Neural crest cell (in vitro differentiated cells): ENCODE measurements at places on chromosomes 13 and 19.
A peak's percentile ranks its signal among the peaks of the same experiment; 100 is the strongest.

- H3K4me3 ChIP-seq, result no peak overlapping the region
- H3K4me1 ChIP-seq, result peaks cover 24% of the 10 kb centered on the region
- H3K27me3 ChIP-seq, result no peaks in the 10 kb centered on the region
- H3K27ac ChIP-seq, result no peak overlapping the region
- DNase-seq, result no peak
Observed at GRCh38 chr13:106173346-106173745, 362.1 kb downstream of the EFNB2 start.

GRCh38 chr19:5850743-5851293, 431 bp downstream of the FUT3 start:
- DNase-seq, result no peak
- H3K4me3 ChIP-seq, result no peak overlapping the region
- no peaks in the 10 kb centered on the region for H3K36me3 ChIP-seq
- H3K27ac ChIP-seq, result no peak overlapping the region

GRCh38 chr13:44565881-44566280, 10.2 kb downstream of the TSC22D1 start:
- H3K27ac ChIP-seq, result no peak overlapping the region
- DNase-seq, result no peak
- no peaks in the 10 kb centered on the region for H3K27me3 ChIP-seq
- H3K4me3 ChIP-seq, result no peak overlapping the region
- H3K4me1 ChIP-seq, result peaks cover 58% of the 10 kb centered on the region

- no peaks in the 10 kb centered on the region for H3K4me1 ChIP-seq
- no peak overlapping the region for H3K27ac ChIP-seq
- DNase-seq, result no peak
- H3K4me3 ChIP-seq, result no peak overlapping the region
- no peaks in the 10 kb centered on the region for H3K27me3 ChIP-seq
Observed at GRCh38 chr13:89845874-89846273, 1501.6 kb upstream of the MIR17HG start.

- no peak overlapping the region for H3K27ac ChIP-seq
- no peaks in the 10 kb centered on the region for H3K27me3 ChIP-seq
- no peaks in the 10 kb centered on the region for H3K4me1 ChIP-seq
- no peak overlapping the region for H3K4me3 ChIP-seq
- no peak for DNase-seq
- peaks cover 13% of the 10 kb centered on the region for H3K36me3 ChIP-seq
Observed at GRCh38 chr19:7132054-7132453, 62.6 kb downstream of the ZNF557 start.

DNA sequence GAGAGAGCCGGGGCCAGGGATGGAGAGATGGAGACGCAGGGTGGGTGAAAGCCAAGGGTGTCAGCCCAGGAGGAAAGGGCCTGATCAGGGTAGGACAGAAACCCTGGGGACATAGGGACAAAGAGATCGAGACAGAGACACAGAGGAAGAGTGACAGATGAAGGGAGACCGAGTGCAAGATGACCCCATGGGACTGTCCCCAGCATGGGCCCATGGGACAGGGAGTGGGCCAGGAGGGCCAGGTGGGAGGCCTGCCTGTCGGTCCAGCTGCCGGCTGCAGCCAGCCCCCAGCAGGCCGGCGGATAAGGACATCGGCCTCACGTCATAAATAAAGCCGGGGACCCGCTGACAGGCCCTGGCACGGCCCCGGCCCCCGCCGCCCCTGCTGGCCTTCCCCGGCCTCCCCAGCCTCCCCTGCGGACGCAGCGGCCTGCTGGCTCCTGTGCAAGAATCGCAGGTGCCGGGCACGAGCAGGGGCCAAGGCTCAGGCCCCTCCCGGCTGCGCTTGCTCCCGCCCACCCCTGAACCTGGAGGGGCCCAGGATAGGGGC, 6.3 kb downstream of the REX1BD start:
- peaks cover 49% of the 10 kb centered on the region for H3K27me3 ChIP-seq
- no peaks in the 10 kb centered on the region for H3K36me3 ChIP-seq
- H3K4me3 ChIP-seq, result peak overlapping the region; percentile 69
- H3K27ac ChIP-seq, result no peak overlapping the region
- DNase-seq, result no peak

GRCh38 chr13:38707460-38707859, 20.6 kb downstream of the FREM2 start:
- H3K27ac ChIP-seq, result no peak overlapping the region
- no peak overlapping the region for H3K4me3 ChIP-seq
- H3K36me3 ChIP-seq, result no peaks in the 10 kb centered on the region
- no peaks in the 10 kb centered on the region for H3K27me3 ChIP-seq

GRCh38 chr13:99374994-99375737, 68.0 kb upstream of the GPR183 start:
- H3K4me3 ChIP-seq, result no peak overlapping the region
- H3K27me3 ChIP-seq, result no peaks in the 10 kb centered on the region
- peaks cover 21% of the 10 kb centered on the region for H3K36me3 ChIP-seq
- no peak for DNase-seq
- H3K27ac ChIP-seq, result peak overlapping the region; percentile 17
- no peaks in the 10 kb centered on the region for H3K4me1 ChIP-seq

- no peak for DNase-seq
- peaks cover 29% of the 10 kb centered on the region for H3K36me3 ChIP-seq
- H3K4me3 ChIP-seq, result no peak overlapping the region
- no peak overlapping the region for H3K27ac ChIP-seq
- no peaks in the 10 kb centered on the region for H3K27me3 ChIP-seq
Observed at GRCh38 chr19:34459614-34460013, 21.9 kb upstream of the WTIP start.

DNA sequence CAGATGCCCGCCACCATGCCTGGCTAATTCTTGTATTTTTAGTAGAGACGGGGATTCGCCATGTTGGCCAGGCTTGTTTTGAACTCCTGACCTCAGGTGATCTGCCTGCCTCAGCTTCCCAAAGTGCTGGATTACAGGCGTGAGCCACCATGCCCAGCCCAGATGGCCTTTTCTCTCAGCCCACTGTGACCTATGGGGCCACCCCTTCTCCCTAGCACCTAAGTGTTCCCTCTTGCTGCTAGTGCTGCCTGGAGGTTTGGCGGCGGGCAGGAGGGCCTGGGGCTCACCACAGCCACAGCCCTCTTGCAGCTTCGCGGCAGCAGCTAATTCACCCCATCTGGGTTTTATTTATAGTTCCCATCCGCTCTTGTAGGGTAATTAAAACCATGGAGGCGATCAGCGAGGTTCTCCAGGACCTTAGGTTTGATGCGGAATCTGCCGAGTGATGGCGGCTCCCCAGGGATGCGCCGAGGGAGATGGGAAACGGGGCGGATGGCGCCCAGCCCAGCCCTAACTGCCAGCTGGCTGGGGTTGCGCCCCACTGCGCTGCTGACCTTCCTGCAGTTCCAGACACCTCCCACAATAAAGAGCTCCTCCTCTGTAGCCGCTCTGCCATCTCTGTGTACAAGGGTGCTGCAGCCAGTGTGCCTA, 3.3 kb downstream of the REX1BD start:
- H3K4me1 ChIP-seq, result peaks cover 38% of the 10 kb centered on the region
- DNase-seq, result no peak
- H3K27ac ChIP-seq, result no peak overlapping the region
- peaks cover 31% of the 10 kb centered on the region for H3K27me3 ChIP-seq
- H3K4me3 ChIP-seq, result peak overlapping the region; percentile 47

- no peaks in the 10 kb centered on the region for H3K36me3 ChIP-seq
- DNase-seq, result no peak
- H3K27me3 ChIP-seq, result no peaks in the 10 kb centered on the region
Observed at GRCh38 chr13:41673640-41674039, 216.3 kb downstream of the RGCC start.

DNA sequence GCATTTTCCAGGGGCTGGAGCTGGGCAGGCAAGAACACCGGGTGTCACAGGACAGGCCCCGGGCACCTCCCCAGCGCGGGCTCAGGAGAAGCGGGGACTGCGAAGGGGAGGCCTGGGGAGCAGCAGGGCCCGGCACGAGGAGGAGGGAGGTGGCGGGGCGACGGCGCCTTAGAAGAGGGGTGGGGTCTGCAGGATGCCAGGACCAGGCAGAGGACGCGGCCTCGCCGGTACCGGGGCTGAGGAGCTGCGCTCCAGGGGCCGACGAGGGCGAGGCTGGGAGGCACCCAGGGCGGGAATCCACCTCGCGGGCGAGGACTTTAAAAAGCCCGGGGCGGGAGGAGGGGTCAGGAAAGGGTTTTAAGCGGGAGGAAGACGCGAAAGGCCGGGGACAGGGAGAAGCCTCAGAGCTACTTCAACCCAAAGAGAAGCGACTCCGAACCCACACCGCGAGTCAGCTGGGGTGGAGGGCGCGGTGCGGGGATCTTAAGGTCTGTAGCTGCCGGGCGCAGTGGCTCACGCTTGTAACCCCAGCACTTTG, 665 bp downstream of the ZNF347 start:
- DNase-seq, result peak; percentile 23
- H3K36me3 ChIP-seq, result peaks cover 37% of the 10 kb centered on the region
- H3K27ac ChIP-seq, result peak overlapping the region; percentile 27
- peak overlapping the region; percentile 88 for H3K4me3 ChIP-seq
- no peaks in the 10 kb centered on the region for H3K27me3 ChIP-seq
- H3K4me1 ChIP-seq, result peaks cover 20% of the 10 kb centered on the region

GRCh38 chr13:28819735-28820098, 422 bp upstream of the MTUS2 start:
- H3K27me3 ChIP-seq, result peaks cover 83% of the 10 kb centered on the region
- peaks cover 4% of the 10 kb centered on the region for H3K4me1 ChIP-seq
- no peak overlapping the region for H3K4me3 ChIP-seq

- no peak overlapping the region for H3K4me3 ChIP-seq
- no peak overlapping the region for H3K27ac ChIP-seq
- no peaks in the 10 kb centered on the region for H3K4me1 ChIP-seq
- peaks cover 3% of the 10 kb centered on the region for H3K27me3 ChIP-seq
Observed at GRCh38 chr19:32308431-32309077, 36.9 kb upstream of the ZNF507 start.

- H3K27ac ChIP-seq, result no peak overlapping the region
- H3K27me3 ChIP-seq, result no peaks in the 10 kb centered on the region
- no peaks in the 10 kb centered on the region for H3K36me3 ChIP-seq
- no peak for DNase-seq
- no peak overlapping the region for H3K4me3 ChIP-seq
Observed at GRCh38 chr13:98967491-98967890, 10.4 kb downstream of the DOCK9 start.

- peaks cover 12% of the 10 kb centered on the region for H3K36me3 ChIP-seq
- H3K4me3 ChIP-seq, result no peak overlapping the region
- no peaks in the 10 kb centered on the region for H3K27me3 ChIP-seq
- DNase-seq, result peak; percentile 43
Observed at GRCh38 chr19:4556597-4557127, 2.8 kb downstream of the SEMA6B start.

GRCh38 chr19:58274771-58275201, 4.0 kb upstream of the ZNF8 start:
- peaks cover 14% of the 10 kb centered on the region for H3K4me1 ChIP-seq
- peaks cover 65% of the 10 kb centered on the region for H3K36me3 ChIP-seq
- peaks cover 10% of the 10 kb centered on the region for H3K27me3 ChIP-seq

- no peak for DNase-seq
- no peak overlapping the region for H3K4me3 ChIP-seq
- H3K36me3 ChIP-seq, result no peaks in the 10 kb centered on the region
- H3K27me3 ChIP-seq, result no peaks in the 10 kb centered on the region
- no peak overlapping the region for H3K27ac ChIP-seq
Observed at GRCh38 chr13:87777387-87777786, 106.2 kb downstream of the SLITRK5 start.

- peaks cover 3% of the 10 kb centered on the region for H3K36me3 ChIP-seq
- H3K4me1 ChIP-seq, result peaks cover 32% of the 10 kb centered on the region
- no peak overlapping the region for H3K4me3 ChIP-seq
- H3K27me3 ChIP-seq, result no peaks in the 10 kb centered on the region
- DNase-seq, result no peak
Observed at GRCh38 chr13:44389060-44389666, 15.5 kb downstream of the SERP2 start.

- no peak overlapping the region for H3K27ac ChIP-seq
- H3K36me3 ChIP-seq, result no peaks in the 10 kb centered on the region
- H3K27me3 ChIP-seq, result no peaks in the 10 kb centered on the region
Observed at GRCh38 chr13:66640231-66640630, 589.9 kb downstream of the PCDH9 start.

- no peaks in the 10 kb centered on the region for H3K4me1 ChIP-seq
- no peak for DNase-seq
- no peaks in the 10 kb centered on the region for H3K27me3 ChIP-seq
- no peaks in the 10 kb centered on the region for H3K36me3 ChIP-seq
- no peak overlapping the region for H3K27ac ChIP-seq
- no peak overlapping the region for H3K4me3 ChIP-seq
Observed at GRCh38 chr13:43245374-43245964, 222.1 kb downstream of the DNAJC15 start.

GRCh38 chr13:37490176-37490779, 108.3 kb downstream of the POSTN start:
- H3K27me3 ChIP-seq, result no peaks in the 10 kb centered on the region
- H3K4me1 ChIP-seq, result peaks cover 20% of the 10 kb centered on the region
- no peak for DNase-seq
- no peaks in the 10 kb centered on the region for H3K36me3 ChIP-seq
- no peak overlapping the region for H3K4me3 ChIP-seq

DNA sequence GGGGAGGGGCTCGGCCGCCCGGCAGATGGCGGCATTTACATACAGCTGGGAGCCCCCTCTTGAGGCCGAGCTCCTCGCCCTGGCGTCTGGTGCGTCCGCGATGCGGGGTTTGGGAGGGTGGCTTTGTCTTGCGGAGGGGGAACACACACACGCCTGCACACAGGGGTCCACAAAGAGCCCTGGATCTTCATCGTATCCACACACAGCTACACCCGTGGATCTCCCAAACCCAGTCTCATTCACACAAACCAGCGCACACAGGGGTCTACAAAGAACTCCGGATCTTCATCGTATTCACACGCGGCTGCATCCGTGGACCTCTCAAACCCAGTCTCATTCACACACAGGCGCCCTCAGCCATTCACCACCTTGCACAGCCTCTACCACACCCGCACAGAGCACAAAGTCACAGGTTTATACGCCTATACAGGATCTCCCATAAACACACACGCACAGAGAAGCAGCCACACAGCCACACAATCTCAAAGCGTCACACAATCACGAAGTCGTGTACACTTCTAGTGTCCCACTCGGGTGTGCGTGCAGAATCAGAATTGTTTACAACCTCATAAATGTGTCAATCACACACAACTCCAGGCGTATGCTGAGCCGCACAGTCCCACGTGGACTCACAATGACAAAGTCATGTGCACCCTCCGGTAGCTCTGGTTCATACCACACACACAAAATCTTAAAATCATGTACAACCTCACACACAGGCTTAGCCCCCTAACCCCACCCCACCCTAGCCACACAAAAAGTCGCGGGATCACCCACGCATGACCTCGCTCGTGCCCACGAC, 550 bp upstream of the DLL3 start:
- peaks cover 20% of the 10 kb centered on the region for H3K4me1 ChIP-seq
- no peaks in the 10 kb centered on the region for H3K36me3 ChIP-seq
- peaks cover 72% of the 10 kb centered on the region for H3K27me3 ChIP-seq
- H3K27ac ChIP-seq, result peak overlapping the region; percentile 59

GRCh38 chr13:28204690-28205443, 66.5 kb downstream of the PAN3 start:
- no peak for DNase-seq
- H3K27ac ChIP-seq, result no peak overlapping the region
- no peak overlapping the region for H3K4me3 ChIP-seq
- H3K4me1 ChIP-seq, result no peaks in the 10 kb centered on the region
- H3K27me3 ChIP-seq, result no peaks in the 10 kb centered on the region
